ENCODE measurements at places on chromosomes 3 and 15.

GRCh38 chr3:148319161-148319915 lies 378.4 kb upstream of the AGTR1 start:
- DNase-seq, result no peak

GRCh38 chr15:25787381-25787780 lies 75.7 kb downstream of the ATP10A start:
- no peak for DNase-seq

DNA sequence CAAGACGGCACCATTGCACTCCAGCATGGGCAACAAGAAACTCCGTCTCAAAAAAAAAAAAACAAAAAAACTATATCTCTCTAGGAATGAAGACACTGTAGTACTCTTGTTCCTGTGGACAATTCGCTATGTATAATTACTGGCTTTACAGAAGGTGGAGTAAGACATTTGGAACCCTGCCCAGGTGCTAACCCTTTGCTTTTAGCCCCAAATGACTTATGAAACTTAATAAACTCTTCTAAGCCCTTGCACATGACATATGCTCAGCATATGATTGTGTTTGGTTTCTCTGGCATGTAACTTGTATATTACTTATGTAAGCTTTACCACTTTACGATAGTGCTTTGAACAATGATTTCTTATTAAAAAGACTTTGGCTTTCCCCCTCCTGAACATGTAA lies 27.3 kb upstream of the PRTG start:
- DNase-seq, result no peak

DNA sequence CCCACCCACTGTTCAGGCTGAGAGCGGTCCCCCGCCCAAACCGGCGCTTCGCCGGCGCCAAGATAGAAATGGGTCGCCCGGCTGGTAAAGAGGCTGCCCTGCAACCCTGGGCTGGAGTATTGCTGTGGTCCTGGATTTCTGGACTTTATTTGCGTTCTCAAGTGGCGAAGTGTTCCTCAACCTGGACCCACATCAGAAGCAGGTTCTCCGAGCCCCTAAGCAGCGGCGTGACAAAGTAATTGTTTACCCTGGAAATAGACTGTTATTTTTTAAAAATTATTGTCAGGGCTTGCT lies 481 bp upstream of the DYNC1LI1 start:
- DNase-seq, result no peak

GRCh38 chr15:76146812-76147211 lies 87.0 kb downstream of the TMEM266 start:
- no peak for DNase-seq

GRCh38 chr3:24388159-24388558 lies 106.5 kb downstream of the THRB start:
- DNase-seq, result no peak

DNA sequence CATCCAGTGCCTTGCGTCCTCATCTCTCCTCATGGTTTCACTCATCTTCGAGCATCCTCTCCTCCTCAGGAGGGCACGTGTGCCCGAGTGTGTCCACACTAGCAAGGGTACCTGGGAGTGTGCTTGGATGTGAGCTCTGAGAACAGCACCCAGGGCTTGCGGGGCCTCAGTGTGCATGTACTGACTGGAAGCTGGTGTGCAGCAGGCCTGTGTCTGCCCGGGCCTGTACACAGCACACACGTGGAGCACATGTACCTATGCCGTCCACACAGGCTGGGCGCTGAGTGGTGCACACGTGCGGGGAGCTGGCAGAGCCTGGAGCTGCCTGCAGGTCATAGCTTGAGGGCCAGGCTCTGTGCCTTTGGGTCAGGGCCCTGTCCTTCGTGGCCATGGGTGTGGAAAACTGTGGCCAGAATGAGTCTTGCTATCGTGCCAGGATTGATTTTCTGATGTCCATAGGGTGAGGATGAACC lies 34.9 kb downstream of the TSPAN3 start:
- DNase-seq, result no peak

- DNase-seq, result no peak
Observed at GRCh38 chr15:41506796-41507341, 6.8 kb downstream of the LTK start.

DNA sequence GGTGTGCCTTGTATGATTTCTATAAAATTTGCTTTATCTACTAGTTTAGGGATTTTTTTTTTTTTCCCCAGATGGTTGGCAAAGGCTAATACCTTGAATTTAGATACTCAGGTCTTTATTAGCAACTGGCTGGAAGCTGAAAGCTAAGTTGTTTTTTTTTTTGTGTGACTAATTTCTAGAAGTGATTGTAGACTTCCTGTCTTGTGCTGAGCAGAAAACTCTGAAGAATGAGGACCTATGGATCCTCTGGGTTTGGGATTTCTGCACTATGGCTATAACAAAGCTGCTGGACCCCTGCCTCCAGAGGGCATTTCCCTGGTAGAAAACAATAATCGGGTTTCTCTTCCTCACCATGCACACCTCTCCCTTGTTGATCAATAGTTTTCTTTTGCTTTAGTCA lies 10.0 kb downstream of the ARIH2 start:
- DNase-seq, result no peak

GRCh38 chr3:152355744-152356665 lies 87.3 kb downstream of the MBNL1 start:
- DNase-seq, result no peak

DNA sequence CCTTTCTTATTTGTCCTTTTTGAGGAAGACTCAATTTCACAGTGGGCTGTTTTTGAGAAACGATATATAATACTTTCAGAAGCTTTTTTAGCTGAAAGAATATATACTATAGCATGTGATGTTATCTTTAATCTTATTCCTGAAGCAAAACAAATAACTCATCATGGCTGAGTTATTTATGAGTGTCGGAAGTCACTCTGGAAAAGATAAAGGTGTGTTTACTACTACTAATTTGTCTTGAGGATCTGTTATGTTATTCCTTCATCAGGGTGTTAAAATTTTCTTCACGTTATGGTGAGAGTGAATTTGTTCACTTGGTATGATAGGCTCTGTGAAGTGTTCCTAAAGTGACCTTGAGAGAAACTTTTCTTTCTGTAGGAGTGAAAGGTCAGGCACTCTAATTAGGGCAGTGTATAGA lies 4.7 kb downstream of the TCF12 start:
- no peak for DNase-seq
